ENCODE measurements at places on chromosomes 6 and 20.

GRCh38 chr6:110033749-110034666 lies 55.9 kb downstream of the GPR6 start:
- DNase-seq = no peak

- DNase-seq = no peak
Measured at GRCh38 chr20:35515949-35516645, 13.4 kb downstream of the C20orf173 start.

GRCh38 chr6:84976526-84977362 lies 212.3 kb upstream of the TBX18 start:
- no peak for DNase-seq

- DNase-seq = no peak
Measured at GRCh38 chr6:37306624-37307222, 47.1 kb upstream of the RNF8 start.

GRCh38 chr6:43713643-43714310 lies 26.2 kb upstream of the MRPS18A start:
- DNase-seq = no peak

GRCh38 chr6:44312901-44313788 lies at the start of gene AARS2:
AARS2 (minus strand) TSS chr6:44313347; CDS start chr6:44313323, 24 bp downstream.
- peak; percentile 95 for DNase-seq

DNA sequence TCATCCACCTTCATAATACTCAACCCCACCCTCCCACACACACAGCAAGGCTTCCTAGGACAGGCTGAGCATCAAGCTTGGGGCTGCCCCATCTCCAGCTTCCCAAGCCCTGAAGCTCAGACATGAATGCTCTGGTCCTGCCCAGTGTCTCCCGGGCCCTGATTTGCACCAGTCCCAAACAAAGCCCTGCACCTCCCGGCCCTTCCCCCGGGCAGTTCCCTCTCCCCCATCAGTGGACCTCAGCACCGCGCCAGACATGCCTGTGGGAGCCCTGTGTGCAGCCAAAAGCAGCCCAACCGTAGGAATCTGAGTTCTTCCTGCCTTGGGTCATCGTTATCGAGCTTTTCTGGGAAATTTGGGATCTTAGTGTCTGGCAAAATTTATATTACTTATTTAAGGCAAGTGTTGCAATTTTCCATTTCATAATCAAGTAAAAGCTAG lies 63.5 kb downstream of the THBS2 start:
- DNase-seq = no peak

GRCh38 chr20:25160467-25160866 lies 35.0 kb upstream of the ENTPD6 start:
- no peak for DNase-seq
